ENCODE measurements at places on chromosomes 12 and 14.

DNA sequence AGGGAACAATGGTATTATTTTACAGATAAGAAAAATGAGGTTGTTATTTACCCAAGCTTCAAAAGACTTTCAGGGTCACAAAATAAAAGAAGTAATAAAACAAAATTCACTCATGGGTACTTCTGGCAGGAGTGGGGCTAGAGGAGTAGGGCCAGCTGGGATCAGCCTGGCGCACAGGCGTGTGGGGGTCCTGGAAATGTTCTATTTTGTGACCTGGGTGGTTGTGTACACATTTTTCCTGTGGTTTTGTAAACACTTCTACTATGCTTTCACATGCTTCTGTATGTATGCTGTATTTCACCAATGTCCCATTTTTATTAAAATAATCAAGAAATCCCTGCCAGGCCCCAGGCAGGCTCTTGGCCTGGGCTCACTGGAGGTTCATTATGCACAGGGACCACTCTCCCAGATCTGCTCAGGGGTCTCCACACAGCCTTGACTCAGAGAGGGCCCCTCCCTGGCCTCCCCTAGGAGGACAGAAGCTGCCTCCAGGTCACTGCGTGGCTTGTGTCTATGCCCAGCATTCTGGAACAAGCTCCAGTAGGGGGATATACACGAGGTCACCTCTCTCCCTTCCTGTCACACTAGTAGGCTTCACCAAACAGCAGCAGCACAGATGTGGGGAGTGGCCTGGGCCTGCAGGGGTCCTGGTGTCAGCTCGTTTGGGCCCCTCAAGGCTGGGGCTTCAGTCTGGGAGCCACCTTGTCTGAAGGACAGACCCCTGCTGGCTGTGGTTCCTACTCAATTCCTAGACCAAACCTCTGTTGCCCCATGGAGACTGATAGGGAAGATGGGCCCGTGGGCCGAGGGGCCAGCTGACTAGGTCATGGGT, 37.8 kb downstream of the ANAPC7 start:
- DNase-seq: no peak

DNA sequence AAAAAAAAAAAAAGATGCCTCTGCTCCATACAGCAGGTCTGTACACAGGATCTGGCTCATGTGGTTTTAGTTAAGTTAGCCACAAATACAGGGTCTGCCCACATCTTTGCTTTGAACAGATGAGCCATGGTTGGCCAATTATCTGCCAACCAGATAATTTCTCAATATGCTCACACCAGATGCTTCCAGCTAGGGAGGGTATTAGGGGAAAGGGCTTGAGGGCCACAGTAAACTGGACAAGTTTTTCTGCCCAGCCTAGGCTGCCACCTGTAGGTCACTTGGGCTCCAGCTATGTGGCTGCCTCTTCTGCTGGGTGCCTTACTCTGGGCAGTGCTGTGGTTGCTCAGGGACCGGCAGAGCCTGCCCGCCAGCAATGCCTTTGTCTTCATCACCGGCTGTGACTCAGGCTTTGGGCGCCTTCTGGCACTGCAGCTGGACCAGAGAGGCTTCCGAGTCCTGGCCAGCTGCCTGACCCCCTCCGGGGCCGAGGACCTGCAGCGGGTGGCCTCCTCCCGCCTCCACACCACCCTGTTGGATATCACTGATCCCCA, 776 bp downstream of the RDH5 start:
- peak; percentile 76 for DNase-seq

GRCh38 chr14:56322531-56322930, 204.3 kb downstream of the PELI2 start:
- no peak for DNase-seq

GRCh38 chr12:69783365-69783764, 41.7 kb upstream of the MYRFL start:
- DNase-seq: no peak

GRCh38 chr12:113958108-113958507, 8.0 kb downstream of the RBM19 start:
- DNase-seq: no peak

GRCh38 chr12:52687497-52688385, 7.5 kb upstream of the KRT1 start:
- no peak for DNase-seq
